ENCODE measurements at places on chromosomes 2 and 18.

DNA sequence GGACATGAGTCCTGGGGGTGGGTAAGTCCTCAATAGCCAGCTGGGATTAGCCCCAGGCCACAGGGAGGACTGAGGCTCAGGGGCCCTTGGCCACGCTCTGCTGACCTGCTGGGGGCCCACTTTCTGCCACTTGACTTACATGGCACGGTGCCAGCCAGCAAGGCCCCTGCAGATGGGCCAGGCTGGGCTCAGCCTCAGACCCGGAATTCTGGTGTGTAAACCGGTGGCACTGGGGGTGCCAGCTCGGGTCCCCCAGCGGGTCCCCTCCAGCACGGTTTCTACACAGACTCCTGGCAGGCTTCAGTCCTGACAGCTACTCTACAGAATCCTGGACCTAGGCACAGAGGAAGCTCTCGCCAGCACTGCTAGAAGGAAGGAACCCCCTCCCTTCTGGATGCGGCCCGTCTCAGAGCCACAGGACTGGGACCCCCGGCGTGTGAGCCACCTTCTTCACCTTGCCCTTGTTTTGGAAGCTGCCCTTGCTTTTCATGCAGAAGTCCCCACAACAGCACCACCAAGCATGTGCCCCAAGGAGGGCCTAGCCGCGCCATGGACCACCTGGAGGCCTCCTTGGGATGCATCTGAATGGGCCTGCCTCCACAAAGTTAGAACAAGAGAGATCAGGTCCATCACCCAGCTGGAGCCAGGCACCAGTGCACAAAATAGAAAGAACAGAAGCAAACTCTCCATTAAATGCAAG, 8.0 kb downstream of the HDAC4 start:
- no peak for DNase-seq

- no peak for DNase-seq
Measured at GRCh38 chr18:1048032-1048431, 143.4 kb downstream of the ADCYAP1 start.

DNA sequence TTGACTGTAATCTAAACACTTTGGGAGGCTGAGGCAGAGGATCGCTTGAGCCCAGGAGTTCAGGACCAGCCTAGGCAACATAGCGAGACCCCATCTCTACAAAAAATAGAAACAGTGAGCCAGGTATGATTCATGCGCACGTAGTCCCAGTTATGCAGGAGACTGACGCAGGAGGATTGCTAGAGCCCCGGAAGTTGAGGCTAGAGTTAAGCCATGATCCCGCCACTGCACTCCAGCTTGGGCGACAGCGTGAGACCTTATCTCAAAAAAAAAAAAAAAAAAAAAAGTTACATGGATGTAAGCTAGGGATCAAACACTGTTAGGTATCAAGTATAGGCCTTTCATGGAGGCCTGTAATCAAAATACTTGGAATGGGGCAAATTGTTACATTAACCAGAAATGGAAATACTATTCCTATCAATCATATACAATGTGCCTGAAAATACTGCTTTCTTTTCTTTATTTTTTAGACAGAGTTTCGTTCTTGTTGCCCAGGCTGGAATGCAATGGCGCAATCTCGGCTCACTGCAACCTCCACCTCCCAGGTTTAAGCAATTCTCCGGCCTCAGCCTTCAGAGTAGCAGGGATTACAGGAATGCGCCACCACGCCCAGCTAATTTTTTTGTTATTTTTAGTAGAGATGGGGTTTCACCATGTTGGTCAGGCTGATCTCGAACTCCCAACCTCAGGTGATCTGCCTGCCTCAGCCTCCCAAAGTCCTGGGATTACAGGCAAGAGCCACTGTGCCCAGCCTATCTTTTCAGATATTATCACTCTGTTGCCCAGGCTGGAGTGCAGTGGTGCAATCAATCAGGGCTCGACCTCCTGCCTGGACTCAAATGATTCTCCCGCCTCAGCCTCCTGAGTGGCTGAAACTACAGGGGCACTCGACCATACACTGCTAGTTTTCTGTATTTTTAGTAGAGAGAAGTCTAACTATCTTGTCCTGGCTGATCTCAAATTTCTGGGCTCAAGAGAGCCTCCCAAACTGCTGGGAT, 27.2 kb downstream of the XPO1 start:
- no peak for DNase-seq

DNA sequence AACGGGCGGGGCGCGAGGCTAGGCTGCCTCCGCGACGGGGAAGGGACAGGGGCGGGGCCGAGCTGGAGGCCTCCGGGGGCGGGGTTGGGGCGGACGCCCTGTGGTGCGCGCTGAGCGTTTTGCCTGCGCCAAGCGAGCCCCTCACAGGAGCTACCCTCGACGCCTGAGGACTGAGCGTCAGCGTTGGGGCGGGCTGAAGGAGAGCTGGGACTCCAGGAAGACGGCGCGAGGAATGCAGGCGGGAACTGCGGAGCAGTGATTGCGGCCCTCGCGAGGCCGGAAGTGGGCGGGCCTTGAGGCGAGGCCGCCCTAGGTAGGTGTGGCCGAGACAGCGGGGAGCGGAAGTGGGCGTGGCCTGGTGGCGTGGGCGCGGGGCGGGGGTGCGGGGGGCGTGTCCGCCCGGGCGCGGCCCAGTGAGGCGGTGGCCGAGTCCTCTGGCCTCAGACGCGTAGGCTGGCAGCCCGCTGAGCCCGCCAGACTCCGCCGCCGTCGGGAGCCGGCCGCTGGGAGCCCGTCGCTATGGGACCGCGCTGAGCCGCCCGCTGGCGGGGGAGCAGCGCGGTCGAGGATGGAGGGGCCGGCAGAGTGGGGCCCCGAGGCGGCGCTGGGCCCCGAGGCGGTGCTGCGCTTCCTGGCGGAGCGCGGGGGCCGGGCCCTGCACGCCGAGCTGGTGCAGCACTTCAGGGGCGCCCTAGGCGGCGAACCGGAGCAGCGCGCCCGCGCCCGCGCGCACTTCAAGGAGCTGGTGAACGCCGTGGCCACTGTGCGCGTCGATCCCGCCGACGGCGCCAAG, at the start of the genes SEPTIN10 and SOWAHC:
Gene SEPTIN10, minus strand, starts transcription at position 45 of the 793 bp plus-strand sequence. CDS start 139 bp downstream, outside the sequence.
Gene SOWAHC, plus strand, starts transcription at position 443 of the 793 bp plus-strand sequence. Its CDS starts 126 bp downstream, at position 569.
- DNase-seq = peak; percentile 59

GRCh38 chr2:152930501-152930900, 212.1 kb downstream of the ARL6IP6 start:
- DNase-seq = no peak

GRCh38 chr2:217553202-217553601, 449.6 kb downstream of the TNS1 start:
- DNase-seq = no peak

GRCh38 chr2:158021226-158021625, 80.5 kb upstream of the UPP2 start:
- no peak for DNase-seq

- DNase-seq = no peak
Measured at GRCh38 chr2:69918401-69918800, 3.5 kb downstream of the MXD1 start.

DNA sequence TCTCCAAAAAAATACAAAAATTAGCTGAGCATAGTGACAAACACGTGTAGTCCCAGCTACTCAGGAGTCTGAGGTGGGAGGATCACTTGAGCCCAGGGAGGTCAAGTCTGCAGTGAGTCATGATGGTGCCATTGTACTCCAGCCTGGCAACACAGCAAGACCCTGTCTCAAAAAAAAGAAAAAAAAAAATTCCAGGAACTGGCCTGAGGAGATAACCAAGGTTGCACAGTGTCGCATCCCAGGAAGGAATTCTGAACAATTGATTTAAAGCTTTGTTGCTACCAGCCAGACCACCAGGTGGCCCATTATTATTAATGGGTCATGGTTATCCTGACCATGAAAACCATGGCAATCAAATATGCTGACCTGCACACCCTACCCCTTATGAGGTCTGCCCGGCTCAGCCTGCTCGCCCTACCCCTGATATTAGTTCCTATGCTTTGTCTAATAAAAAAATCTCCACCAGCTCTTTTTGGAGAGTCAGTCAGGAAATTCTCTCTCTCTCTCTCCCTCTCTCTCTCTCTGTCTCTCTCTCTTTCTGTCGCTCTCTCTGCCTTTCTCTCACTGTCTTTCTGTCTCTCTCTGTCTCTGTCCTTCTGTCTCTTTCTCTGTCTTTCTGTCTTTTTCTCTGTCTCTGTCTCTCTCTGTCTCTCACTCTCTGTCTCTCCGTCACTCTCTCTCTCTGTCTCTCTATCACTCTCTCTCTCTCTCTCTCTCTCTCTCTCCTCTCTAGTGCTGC, 73.7 kb downstream of the NCAPH start:
- no peak for DNase-seq

GRCh38 chr2:114821055-114821454, 378.6 kb downstream of the DPP10 start:
- no peak for DNase-seq

- DNase-seq = no peak
Measured at GRCh38 chr2:117973498-117974082, 40.3 kb downstream of the CCDC93 start.

DNA sequence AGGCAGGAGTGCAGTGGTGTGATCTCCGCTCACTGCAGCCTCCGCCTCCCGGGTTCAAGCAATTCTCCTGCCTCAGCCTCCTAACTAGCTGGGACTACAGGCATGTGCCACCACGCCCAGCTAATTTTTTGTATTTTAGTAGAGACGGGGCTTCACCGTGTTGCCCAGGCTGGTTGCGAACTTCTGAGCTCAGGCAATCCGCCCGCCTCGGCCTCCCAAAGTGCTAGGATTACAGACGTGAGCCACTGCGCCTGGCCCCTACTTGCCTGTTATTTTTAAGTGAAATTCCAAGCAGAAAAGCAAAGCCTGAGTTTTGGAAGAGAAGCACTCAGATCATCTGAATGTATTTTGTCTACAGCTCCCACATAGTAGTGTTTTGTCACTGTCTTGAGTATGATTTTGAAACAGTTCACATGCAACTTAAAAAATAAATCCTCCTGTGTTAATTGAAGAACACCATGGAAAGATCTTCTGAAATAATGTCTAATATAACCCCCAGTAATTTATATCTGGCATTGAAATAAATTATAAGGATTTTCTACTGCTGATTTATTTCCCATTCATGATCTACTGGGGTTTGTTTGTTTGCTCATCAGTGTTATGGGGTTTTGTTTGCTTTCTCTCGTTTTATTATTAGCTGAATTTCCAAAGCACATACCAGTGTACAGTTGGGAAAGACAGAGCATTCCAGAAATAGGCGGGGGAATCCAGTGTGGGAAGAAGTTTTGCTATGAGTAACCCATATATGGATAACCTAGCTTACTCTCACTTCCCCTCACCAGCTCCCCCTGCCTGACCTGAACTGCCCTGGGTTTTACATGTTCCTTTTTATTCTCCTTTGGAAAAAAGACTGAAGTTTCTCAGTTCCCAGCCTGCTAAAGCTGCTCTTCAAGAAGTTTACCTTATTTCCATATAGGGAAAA, 80.1 kb upstream of the MAP3K20 start:
- no peak for DNase-seq

DNA sequence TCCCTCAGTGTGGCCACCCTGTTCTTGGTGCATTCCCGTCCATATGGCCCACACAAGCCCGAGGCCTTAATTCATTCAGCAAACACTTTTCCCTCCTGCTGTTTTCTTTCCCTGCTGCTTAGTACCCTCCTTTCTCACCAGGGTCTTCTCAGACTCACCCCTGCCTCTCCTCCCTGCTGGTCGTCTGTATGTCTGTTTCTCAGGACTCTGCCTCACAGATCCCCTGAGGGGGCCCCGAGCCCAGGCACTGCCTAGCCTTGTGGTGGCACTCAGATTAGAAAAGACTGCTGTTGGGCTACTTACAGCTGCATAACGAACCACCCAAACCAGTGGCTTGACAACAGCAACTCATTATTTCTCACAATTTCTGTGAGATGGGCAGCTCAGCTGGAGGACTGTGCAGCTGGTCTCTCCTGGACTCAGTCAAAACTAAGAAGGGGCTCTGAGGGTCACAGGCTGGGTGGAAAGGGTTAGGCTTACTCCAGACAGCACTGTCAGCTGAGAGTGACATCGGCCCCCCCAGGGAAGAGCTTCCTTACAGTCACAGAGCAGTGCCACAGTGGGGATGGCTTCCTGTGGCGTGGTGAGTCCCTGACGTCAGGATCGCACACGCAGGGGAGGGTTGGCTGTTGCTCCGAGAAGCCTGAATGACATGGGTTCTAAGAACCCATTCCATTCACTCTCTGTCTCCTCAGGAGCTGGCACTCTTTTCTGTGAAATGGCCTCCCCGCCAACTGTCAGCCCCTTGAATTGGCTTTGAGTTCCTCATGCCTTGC, 139.0 kb downstream of the UXS1 start:
- no peak for DNase-seq

DNA sequence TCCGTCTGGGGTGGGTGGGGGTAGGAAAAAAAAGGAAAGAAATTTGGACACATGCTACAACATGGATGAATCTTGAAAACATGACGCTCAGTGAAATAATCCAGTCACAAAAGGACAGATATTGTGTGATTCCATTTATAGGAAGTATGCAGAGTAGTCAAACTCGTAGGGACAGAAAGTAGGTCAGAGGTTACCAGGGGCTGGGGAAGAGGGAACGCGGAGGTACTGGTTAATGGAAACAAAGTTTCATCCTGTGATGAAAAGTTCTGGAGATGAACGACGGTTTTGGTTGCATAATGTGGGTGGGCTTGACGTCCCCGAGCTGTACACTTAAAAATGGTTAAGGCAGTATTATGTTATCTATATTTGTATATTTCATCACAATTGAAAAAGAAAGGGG, 4.5 kb upstream of the SFTPB start:
- no peak for DNase-seq

- DNase-seq = no peak
Measured at GRCh38 chr2:20543469-20544152, 96.7 kb downstream of the RHOB start.

- DNase-seq = no peak
Measured at GRCh38 chr2:14960686-14961324, 328.3 kb downstream of the LRATD1 start.

- DNase-seq = no peak
Measured at GRCh38 chr2:188610827-188611226, 319.2 kb downstream of the GULP1 start.

Measured in stimulated activated CD4-positive, alpha-beta T cell treated with anti-CD3 and anti-CD28 coated beads, TNF-alpha, amount 100 ng/mL, for 48 hours (primary cell).